ENCODE measurements at places on chromosomes 13 and 19.

DNA sequence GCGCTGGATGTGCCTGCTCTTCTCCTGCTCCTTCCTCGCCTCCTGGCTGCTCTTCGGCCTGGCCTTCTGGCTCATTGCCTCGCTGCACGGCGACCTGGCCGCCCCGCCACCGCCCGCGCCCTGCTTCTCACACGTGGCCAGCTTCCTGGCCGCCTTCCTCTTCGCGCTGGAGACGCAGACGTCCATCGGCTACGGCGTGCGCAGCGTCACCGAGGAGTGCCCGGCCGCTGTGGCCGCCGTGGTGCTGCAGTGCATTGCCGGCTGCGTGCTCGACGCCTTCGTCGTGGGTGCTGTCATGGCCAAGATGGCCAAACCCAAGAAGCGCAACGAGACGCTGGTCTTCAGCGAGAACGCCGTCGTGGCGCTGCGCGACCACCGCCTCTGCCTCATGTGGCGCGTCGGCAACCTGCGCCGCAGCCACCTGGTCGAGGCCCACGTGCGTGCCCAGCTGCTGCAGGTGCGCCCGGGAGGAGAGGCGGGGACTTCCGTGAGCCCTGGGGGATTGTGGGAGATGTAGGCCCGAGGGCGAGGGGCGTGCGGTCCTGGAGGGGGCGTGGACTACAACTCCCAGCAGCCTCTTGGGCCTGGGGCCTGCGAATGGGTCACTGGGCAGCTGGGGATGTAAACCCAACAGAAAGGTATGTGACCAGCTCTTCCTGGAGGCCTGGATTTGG lies 6.7 kb downstream of the KCNJ14 start:
- no peak for DNase-seq

DNA sequence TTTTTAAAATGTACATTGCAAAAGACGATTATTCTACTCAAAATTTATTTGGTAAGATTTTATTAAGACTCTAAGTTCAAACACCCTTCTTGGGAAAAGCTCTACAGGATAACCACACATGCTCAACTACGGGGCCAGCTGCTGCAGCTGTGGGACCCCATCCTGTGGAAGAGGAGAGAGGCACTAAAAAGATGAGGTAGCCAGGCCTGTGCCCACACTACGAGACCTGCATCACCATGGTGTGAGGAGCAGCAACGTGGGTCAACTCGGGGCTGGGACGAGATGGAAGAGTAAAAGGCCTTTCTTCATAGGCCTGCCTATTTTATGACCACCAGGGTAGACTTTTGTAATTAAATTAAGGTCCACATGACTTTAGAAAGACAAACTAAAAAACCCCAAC lies 4.6 kb upstream of the CCNP start:
- no peak for DNase-seq

DNA sequence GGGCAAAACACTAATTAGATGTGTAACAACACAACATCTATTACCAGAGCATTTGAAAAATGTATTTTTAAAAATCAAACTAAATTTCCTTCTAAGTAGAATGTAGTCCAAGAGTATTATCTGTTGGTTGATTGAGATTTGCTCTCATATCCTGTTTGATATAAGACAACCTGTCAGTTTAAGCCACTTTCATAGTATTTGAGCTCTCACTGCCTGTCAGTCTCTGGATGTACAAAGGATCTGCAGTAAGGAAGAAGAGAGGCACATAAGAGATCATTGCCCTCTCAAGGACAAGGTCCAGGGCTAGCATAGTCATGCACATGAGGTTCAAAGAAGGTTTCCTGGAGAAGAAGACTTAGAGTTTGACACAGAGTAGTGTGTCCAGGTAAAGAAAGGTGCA lies 57.4 kb downstream of the FGF14 start:
- no peak for DNase-seq

DNA sequence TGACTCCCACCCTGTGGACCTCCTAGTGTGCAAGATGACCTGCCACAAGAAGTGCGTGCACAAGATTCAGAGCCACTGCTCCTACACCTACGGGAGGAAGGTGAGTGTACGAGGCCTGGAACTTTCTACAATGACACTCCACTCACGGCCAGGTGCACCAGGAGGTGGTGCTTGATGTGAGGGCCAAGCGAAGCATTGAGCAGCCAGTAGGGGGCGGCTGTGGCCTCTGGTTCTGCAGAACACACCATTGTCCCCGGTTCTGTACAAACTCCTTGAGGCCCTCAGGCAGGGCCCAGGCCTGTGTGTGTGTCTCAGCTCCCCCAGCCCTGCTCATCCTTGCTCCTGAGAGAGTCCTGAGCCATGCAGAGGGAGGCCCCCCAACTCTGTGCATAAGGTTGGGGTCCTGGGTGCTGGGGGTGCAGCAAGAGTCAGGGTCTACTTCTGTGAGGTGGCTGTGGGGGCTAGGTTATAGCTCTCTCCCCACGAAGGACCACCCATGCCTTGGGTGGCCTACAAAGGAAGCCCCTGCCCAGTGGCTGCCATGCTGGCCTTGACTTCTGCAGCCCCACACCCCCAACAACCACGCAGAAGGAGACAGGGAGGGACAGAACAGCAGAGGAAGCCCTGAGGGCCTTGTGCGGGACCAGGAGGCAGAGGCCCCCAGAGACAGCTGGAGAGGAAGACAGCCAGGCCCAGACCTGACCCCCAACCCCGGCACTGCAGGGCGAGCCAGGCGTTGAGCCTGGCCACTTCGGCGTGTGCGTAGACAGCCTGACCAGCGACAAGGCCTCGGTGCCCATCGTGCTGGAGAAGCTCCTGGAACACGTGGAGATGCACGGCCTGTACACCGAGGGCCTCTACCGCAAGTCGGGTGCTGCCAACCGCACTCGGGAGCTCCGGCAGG lies 9.7 kb upstream of the USE1 start:
- DNase-seq: peak; percentile 45

DNA sequence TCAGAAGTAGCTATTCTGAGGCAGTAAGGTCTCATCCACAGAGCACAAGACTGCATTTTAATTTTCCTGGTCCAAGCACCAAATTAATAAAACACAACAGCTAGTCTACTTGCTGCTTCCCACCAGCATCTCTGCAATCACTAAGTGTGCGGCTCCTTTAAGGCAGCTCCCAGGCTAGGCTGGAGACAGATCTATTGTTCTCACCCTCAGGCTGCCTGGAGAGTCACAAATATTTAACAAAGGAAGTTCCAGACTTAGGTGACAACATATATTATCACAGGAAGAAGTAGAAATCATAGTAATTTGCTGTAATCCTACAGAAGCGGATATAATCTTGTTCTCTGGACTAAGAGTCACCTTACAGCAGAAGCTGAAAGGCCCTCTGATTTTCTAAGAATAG lies 2.2 kb upstream of the EID2 start:
- DNase-seq: no peak

DNA sequence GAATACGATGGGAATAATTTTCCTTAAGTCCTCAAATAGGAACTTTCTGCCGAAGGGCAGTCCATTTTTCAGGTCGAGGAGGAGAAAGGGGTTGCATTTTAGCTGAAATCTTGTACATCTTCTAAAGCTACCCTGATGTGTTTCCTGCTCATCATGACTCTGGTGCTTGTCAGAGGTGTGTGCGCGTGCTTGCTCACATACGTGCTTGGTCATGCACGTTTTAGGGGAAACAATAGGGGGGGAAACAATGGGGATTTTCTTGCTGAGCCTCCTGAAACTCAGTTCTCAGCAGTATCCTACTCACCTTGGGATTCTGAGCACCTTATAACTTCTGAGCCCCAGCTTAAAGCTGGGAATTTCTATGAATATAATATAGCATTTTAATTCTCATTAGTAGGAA lies 44.7 kb downstream of the TM9SF2 start:
- DNase-seq: no peak

Measured in activated T-helper 1 cell treated with anti-CD3 and anti-CD28 coated beads, Interleukin-2, amount 50 U/mL, for 16 hours (primary cell).